Stimulated activated CD4-positive, alpha-beta T cell treated with anti-CD3 and anti-CD28 coated beads, Interleukin-4, amount 100 ng/mL, for 24 hours (primary cell): ENCODE measurements at places on chromosomes 6 and 20.
A peak's percentile ranks its signal among the peaks of the same experiment; 100 is the strongest.

- DNase-seq, result no peak
Measured at GRCh38 chr6:22320750-22321149, 23.9 kb upstream of the PRL start.

GRCh38 chr20:1002682-1003561, 811 bp upstream of the RSPO4 start:
- no peak for DNase-seq

DNA sequence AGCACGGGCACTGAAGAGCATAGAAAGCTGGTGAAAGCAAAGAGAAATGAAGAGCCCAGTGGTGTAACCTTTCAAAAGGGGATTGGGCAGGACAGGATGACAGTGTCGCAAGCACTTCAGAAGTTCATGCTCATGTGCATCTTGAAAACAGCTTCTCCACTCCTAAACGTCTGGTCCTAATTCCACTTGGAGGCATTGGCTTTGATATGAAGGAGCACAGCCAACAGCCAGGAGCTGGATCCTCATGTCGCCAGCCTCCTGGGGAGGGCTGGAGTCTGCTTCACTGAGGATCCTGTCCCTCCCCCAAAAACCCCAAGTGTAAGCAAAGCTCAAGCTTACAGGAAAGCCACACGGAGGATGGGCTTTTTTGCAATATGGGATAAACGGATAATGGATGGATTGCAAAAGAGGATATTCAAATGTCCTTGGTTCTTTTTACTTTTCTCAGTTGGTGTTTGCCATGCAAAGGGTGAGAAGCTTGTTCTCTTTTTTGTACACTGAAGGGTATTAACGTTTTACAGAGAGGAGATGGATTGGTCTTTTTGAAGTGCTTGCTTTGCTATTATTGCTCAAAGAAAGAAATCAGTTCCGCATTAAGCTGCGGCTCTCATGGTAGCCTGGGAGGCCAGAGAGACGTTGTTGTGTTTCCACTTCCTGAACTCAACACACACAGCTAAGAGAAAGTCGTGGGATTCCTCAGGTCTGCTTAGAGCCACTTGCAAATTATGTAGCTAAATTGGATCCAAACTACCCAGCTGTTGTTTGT, 92.2 kb downstream of the SIM1 start:
- no peak for DNase-seq

DNA sequence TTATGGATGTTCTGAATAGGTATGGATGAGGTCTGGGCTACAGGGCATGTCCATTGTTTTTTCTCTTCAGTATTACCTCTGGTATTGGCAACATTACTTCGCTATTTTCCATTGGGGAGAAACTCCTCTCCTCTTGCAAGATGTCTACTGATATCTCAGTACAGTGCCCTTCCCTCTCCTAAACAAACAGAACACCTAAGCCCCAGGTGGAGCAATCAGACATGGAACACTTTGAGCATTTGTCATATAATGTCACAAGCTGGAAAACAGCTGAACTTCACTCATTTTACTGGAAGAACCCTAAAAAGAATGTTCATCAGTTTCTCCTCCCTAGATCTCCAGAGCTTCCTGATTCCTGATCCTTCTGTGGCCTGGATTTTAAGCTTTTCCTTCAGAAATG, 339.8 kb downstream of the FRK start:
- DNase-seq, result no peak

GRCh38 chr6:121759370-121759769, 323.9 kb downstream of the GJA1 start:
- no peak for DNase-seq

- DNase-seq, result no peak
Measured at GRCh38 chr6:110529355-110529754, 52.9 kb upstream of the SLC22A16 start.

GRCh38 chr6:46221222-46221793, 50.5 kb upstream of the ENPP5 start:
- DNase-seq, result no peak

GRCh38 chr6:108251252-108251651, 9.6 kb downstream of the SNX3 start:
- no peak for DNase-seq

GRCh38 chr20:64065062-64065973, 2.3 kb downstream of the TCEA2 start:
- no peak for DNase-seq

GRCh38 chr20:45469336-45470261, at the start of gene WFDC2:
Gene WFDC2 (plus strand): TSS chr20:45469753. CDS start chr20:45469782, 29 bp downstream.
- DNase-seq, result no peak

- no peak for DNase-seq
Measured at GRCh38 chr6:5672581-5673011, 334.1 kb downstream of the NRN1 start.

DNA sequence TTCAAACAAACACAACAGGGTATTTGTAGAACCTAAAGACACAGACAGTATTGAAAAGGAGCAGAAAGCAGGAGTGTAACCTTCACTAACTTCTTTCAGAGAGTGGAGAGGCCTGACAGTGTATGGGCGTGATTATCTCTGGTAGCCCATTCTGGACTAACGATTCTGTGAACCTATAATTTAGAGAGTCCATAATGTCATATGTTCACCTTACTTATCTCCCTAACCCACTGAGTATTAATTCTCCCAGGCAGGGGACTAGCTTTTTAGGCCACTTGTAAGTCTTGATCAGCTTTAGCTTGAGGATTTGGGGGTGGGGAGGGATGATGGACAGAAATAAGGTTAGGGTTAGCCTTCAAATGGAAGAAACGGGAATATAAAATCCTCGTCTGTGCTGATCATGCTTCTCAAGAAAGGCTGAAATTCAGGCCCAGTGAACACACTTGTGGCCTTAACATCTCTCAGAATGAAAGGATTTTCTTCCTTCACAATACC, 2.8 kb upstream of the PARD6B start:
- no peak for DNase-seq

DNA sequence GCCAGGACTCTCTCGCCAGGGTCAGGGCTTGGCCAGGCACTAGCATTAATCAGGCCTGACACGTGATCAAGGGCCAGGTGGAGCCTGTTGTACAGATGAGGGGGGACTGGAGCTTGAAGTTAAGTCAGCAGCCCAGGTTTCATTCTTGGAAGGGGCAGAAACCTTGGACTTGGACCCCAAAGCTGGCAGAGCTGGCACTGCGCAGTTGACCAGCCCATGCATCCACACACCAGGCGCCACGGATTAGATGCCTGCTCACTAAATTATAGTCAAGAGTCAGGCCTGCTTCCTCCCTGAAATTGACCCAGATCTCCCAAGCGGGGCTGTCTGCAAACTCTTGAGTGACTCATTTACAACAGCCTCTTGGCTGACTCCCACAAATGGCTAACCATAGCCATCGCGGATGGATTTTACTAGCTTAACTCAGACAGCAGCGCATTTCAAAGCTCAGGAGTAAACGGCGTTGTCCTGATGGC, 4.1 kb upstream of the TAF4 start:
- DNase-seq, result no peak

- no peak for DNase-seq
Measured at GRCh38 chr6:144349690-144350527, 64.8 kb downstream of the UTRN start.

- no peak for DNase-seq
Measured at GRCh38 chr20:10524034-10524476, 89.0 kb downstream of the SLX4IP start.

GRCh38 chr20:58330687-58331086, 21.2 kb downstream of the RAB22A start:
- DNase-seq, result no peak

- DNase-seq, result no peak
Measured at GRCh38 chr20:60867589-60867988, 384.5 kb upstream of the CDH4 start.

DNA sequence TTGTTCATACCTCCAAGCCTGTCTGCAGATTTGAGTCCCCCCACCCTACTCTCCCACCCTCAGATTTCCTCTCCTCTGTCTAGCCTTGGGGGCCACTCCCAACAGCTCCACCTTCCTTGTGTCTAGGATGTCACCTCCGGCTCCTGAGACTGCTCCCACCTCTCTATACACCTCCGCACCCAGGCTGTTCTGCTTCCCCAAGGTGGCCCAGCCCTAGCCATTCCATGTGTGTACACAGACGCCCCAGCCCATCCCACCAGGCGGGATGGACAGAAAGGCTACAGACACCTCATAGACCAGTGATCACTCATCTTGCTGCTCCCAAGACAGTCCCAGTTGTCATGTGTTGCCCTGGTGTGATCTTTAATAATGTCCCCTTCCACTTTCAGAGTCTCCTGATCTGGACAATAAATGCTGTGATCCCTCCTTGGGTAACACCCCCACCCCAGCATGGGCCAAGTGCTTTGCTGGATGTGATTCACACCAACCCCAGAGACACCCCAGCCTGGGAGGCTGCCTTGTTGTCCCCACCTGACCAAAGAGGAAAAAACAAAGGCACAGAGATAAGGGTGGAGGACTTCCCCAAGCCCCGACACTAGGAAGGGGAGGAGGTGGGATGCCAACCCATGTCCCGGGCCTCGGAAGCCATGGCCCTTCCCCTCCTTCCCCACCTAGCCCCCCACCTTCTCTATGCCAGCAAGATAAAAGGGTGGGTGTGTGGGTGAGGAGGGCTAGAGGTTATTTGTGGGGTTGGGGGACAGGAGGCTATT, 36.1 kb downstream of the MDFI start:
- no peak for DNase-seq

- DNase-seq, result no peak
Measured at GRCh38 chr6:110613356-110613755, 136.9 kb upstream of the SLC22A16 start.

- no peak for DNase-seq
Measured at GRCh38 chr6:156787569-156788492, 10.7 kb downstream of the ARID1B start.

GRCh38 chr6:164640956-164641355, 668.4 kb downstream of the C6orf118 start:
- no peak for DNase-seq

- no peak for DNase-seq
Measured at GRCh38 chr20:59075934-59076508, 33.4 kb upstream of the PRELID3B start.

DNA sequence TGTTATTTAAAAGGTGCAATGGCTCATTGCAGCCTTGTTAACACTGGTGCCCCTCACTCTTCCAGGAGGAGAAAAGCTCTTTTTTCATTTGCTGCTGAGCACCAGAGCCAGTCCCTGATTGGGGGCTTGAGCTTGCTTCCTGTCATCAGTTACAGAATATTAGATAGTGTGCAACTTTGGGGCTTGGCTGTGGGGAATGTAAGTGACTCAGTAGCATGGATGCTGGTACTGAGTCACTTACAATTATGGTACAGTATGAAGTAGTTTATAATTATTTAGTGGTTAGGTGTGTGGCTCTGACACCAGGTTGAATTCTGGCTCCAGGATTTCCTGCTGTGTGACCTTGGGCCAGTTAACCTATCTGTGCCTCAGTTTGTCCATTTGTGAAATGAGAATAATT, 37.6 kb downstream of the ANKS1A start:
- DNase-seq, result no peak

DNA sequence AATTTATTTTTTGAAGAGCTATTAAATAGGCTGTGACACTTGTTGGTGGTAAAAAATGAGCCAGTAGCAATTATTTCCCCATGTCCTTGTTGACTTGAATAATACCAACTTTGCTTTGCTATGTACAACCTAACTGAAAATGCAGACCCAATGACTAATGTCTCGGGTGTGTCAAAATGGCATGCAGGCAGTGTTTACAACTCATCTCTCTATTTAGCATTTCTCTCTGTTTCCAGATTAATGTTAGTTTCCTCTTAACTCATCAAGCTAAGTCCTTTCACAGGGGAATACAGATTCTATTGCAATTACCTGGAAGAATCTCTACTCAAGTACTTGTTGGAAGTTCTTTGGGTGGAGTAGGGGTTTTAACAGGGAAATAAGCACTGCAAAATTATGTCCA, 504.4 kb downstream of the BCKDHB start:
- DNase-seq, result no peak

GRCh38 chr20:49320460-49320859, 42.6 kb upstream of the ZNFX1 start:
- no peak for DNase-seq

DNA sequence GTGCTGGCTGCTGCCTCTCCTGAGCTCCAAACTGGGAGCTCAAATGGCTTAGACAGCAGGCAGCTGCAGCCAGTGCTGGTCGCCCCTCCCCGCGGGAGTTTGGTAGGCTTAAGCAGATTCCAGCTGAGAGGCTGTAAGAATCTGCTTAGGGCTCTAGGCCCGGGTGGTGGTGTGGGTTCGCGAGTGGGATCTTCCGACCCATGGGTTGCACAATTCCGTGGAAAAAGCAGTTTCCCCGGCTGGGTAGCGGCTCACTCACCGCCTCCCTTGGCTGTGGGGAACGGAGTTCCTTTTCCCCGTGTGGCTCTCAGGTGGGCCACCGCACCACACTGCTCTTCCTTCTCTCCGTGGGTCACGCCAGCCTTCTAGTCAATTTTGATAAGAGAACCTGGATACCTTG, 232.5 kb downstream of the PKHD1 start:
- no peak for DNase-seq

GRCh38 chr20:5135363-5136012, 8.7 kb downstream of the CDS2 start:
- DNase-seq, result no peak

GRCh38 chr20:35791821-35792220, 20.0 kb downstream of the PHF20 start:
- no peak for DNase-seq

GRCh38 chr6:124927806-124928205, 34.4 kb upstream of the RNF217 start:
- DNase-seq, result no peak

- no peak for DNase-seq
Measured at GRCh38 chr6:17494919-17495318, 101.5 kb downstream of the CAP2 start.

GRCh38 chr6:86595641-86596040, 341.7 kb upstream of the HTR1E start:
- DNase-seq, result no peak

DNA sequence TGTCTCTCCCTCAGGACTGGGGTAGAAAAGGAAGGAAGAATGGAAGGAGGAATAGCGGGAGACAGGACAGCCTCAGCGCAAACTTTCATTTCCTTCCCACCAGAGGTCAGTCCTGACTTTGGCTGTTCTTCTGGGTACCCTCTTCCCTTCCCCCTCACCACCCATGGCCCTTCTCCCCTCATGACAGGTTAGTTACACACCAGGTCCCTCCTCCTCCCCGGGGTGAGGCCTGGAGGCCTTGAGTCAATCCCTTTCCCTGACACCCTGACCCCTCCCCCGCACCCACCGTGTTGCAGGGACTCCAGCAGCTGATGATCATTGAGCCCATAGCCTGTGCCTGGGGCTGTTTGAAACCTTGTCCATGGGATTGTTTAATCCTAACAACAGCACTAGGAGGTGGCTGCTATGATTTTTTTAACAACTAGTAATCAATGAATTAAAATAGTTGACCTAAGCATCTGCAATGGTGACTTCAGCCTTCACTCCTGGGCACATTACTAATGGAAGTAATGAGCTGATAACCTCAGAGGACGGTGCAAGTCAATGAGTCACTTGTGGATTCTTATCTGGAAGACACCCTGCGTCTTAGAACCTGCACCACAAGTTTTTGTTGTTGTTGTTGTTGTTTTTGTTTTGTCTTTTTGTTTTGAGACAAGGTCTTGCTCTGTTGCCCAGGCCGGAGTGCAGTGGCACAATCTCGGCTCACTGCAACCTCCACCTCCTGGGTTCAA, 46.6 kb upstream of the CCDC167 start:
- DNase-seq, result no peak

- no peak for DNase-seq
Measured at GRCh38 chr6:5081182-5081581, 4.0 kb upstream of the PPP1R3G start.

- DNase-seq, result no peak
Measured at GRCh38 chr6:4964675-4965561, 38.9 kb downstream of the RPP40 start.

- DNase-seq, result peak; percentile 52
Measured at GRCh38 chr6:89145091-89145955, 532 bp upstream of the PM20D2 start.
